Hepatocyte (in vitro differentiated cells): ENCODE measurements at places on chromosomes 7 and 10. TPM values are rescaled to one million over a fixed set of nuclear protein-coding genes. Genes with fewer than 3 reads are reported as not detected.

The CALCR gene
- polyA plus RNA-seq = not detected in 2 replicates

DNA sequence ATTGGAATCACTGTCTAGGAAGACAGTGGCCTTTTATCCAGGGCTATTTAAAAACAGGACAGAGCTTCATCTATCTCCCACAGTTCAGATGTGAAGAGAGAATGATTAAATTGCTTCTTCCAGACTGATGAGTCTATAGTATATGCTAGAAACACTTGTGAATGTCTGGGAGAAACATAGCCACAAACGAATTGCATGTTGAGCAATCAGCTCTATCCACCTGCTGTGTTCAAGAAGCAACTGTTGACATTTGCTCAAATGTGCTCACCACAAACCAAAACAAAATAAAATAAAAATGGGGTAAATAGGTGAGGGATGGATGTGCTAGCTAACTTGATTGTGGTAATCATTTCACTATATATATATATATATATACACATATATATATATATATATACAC lies 195.1 kb downstream of the HECW1 start:
- no peak overlapping the region for H3K27ac ChIP-seq
- no peak for DNase-seq
- H3K4me3 ChIP-seq = no peak overlapping the region
- no peaks in the 10 kb centered on the region for H3K4me1 ChIP-seq
- H3K27me3 ChIP-seq = no peaks in the 10 kb centered on the region

GRCh38 chr10:114911052-114911711 lies 26.8 kb upstream of the TRUB1 start:
- no peaks in the 10 kb centered on the region for H3K27me3 ChIP-seq
- no peak for DNase-seq
- peaks cover 3% of the 10 kb centered on the region for H3K4me1 ChIP-seq
- H3K27ac ChIP-seq = no peak overlapping the region
- no peaks in the 10 kb centered on the region for H3K36me3 ChIP-seq

- no peak for DNase-seq
- H3K4me3 ChIP-seq = no peak overlapping the region
- H3K36me3 ChIP-seq = no peaks in the 10 kb centered on the region
- H3K27me3 ChIP-seq = no peaks in the 10 kb centered on the region
Measured at GRCh38 chr7:1608318-1608717, 38.5 kb upstream of the PSMG3 start.

DNA sequence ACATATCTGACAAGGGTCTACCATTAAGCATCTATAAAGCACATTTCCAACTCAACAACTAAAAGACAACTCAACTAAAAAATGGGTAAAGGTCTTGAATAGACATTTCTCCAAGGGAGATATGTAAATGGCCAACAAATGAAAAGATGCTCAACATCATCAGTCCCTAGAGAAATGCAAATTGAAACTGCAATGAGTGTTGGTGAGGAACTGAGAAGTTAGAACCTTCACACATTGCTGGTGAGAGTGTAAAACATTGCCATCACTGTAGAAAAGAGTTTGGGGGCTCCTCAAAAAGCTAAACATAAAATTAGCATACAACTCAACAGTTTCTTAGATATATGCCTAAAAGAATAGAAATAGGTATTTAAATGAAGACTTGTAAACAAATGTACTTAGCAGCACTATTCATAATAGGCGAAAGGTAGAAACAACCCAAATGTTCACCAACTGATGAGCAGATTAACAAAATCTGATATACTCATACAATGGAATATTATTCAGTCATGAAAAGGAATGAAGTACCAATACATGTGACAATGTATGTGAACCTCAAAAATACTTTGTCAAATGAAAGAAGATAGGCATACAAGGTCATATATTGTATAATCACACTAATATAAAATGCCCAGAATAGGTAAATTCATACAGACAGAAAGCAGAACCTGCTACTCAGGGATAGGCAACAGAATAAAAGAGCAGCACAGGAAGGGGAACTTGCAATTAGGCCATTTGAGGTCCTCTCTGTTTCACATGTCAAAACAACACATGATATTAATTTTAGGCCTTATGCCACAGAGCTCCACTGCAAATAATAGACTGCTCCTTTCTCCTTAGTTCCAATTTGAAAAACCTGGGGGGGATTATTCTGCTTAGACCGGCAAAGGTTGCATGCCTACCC lies 10.6 kb upstream of the LRRC72 start:
- H3K4me3 ChIP-seq = no peak overlapping the region
- H3K27ac ChIP-seq = no peak overlapping the region
- no peaks in the 10 kb centered on the region for H3K27me3 ChIP-seq
- no peaks in the 10 kb centered on the region for H3K4me1 ChIP-seq
